ENCODE measurements at places on chromosomes 5 and 9. TPM values are rescaled to one million over a fixed set of nuclear protein-coding genes. Genes with fewer than 3 reads are reported as not detected.

The ZDHHC12 gene
- 29.1 TPM for total RNA-seq

The N4BP3 gene
- total RNA-seq = 1.1 TPM

The ACOT12 gene
- 0.37 TPM for total RNA-seq

The PHF24 gene
- total RNA-seq = 0.11 TPM

The CD14 gene
- total RNA-seq = 0.11 TPM

The ADGRD2 gene
- total RNA-seq = not detected

The PTGES2 gene
- total RNA-seq = 55.0 TPM

The RUFY1 gene
- 81.6 TPM for total RNA-seq

The SHOC1 gene
- not detected for total RNA-seq

The TCF7 gene
- total RNA-seq = 0.37 TPM

The PCDHB2 gene
- total RNA-seq = 2.0 TPM

The IL9 gene
- not detected for total RNA-seq

The WNT8A gene
- total RNA-seq = not detected

Measured in uterine smooth muscle cell (primary cell).